AML-193 (cell line): ENCODE measurements at places on chromosomes 4 and X.

DNA sequence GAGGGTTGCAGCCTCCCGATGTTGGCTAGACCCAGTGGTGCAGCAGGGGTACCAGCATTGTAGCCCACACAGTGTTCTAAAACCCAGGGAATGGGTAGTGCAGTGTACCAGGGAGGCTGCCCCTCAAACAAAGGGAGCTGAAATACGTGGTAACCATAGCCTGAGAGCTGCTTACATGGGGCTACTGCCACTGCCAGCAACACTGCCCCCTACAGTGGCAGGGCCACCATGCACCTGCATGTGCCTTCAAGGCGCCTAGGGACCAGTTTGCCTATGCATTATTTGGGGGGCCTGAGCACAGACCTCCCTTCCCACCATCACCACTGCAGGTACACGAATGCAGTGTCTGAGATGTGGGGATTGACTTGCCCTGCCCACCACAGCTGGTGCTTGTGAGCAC, 21.0 kb upstream of the BMP15 start:
- no peak for DNase-seq

DNA sequence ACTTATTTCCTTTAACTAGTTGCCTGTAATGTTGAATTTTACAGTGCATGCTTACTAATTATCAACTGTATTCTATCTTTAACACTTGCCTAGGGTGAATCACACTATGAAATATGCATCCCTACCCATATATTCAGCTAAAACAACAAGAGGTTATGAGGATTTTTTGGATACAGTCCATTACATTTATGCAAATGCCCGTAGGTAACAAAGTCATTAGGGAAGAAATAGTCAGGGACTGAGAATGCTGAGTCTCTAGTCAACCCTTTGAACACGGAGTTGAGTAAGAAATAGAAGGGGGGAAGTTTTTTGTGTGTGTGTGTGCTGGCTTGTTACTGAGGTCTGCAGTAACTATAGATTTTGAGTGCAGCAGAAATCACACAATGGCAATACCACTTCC, 26.1 kb upstream of the CBLL2 start:
- no peak for DNase-seq

GRCh38 chr4:86621435-86621834, 27.3 kb downstream of the PTPN13 start:
- DNase-seq = no peak

GRCh38 chrX:11206716-11207115, 86.5 kb upstream of the AMELX start:
- DNase-seq = no peak

GRCh38 chr4:176308441-176308840, 11.3 kb upstream of the SPCS3 start:
- no peak for DNase-seq

DNA sequence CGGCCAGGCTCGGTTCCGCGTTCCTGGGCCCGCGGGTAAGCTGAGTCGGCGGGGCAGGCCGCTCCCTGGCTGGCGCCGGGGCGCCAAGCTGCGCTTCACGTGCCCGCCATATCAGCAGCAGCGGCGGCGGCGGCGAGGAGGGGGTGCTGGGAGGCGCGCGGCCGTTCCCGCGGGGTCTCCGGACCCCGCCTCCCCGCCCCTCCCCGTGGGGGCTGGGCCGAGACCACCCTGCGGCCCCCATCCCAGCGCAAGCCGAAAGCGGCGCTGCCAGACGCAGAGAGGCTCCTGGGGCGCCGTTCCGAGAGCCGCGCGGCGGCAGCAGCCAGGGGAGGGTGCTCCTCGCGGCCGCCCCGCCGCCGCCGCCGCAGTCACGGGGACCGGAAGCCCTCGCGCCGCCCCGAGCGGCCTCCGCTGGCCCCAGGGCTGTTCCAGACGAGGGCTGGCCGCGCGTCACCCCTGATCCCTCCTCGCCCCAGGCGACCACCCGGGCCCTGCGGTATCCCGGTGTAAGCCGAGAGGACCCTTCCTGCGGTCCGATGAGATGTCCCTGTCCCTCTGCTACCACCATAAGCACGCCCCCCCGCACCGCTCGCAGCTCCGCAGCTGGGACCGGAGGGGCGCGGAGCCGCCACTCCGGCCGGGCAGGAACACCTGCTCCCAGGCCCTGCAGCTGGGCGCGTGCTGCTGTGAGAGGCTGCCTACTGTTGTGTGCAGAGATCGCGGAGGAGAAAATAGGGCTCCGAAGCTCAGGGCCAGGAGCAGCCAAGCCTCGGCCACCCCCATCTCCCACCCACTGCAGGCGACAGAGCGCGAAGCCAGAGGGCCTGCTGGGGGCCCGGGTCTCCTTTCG, 7.5 kb upstream of the BCOR start:
- DNase-seq = no peak

DNA sequence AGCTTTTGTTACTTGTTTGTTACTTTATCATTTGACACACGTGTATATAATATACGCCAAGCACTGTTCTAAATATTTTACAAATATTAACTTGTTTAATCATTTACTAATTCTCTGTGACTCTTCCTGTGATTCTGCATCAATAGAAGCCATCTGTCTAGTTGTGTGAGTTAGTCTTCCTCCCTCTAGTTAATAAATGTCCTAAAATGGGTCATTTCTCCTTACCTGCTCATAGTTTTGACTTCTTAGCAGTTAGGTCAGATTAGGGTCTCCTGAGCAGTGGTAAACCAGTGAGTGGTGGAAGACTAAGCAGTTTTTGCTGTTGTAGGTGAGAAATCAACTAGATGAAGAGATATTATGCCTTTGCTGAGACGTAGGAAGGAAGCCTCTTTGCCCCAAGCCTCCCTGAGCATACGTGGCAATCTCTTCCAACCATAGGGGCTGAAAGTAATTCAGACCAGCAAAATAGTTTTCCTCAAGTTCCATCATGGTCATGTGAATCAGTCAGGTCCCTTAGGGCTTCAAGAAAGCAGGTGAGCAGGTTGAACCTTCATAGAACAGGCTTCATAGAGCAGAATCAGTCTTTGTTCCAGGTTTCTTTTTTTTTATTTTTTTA, 38.7 kb upstream of the THOC2 start:
- no peak for DNase-seq
